Smooth muscle cell of the umbilical artery (primary cell): ENCODE measurements at places on chromosomes 6 and 20. TPM values are rescaled to one million over a fixed set of nuclear protein-coding genes. Genes with fewer than 3 reads are reported as not detected.

Gene TPBG
- 52.9 and 62.7 TPM in 2 replicates for total RNA-seq

Gene ACTL10
- total RNA-seq = 2.7 and 3.0 TPM in 2 replicates

Gene PREX1
- 2.1 and 15.3 TPM in 2 replicates for total RNA-seq

Gene VSX1
- total RNA-seq = not detected in 2 replicates

Gene ZBTB12
- total RNA-seq = 3.6 and 4.7 TPM in 2 replicates

Gene PAX1
- total RNA-seq = not detected in 2 replicates

Gene MAP7
- 0.30 and 0.32 TPM in 2 replicates for total RNA-seq

Gene ARMC2
- 1.8 and 2.0 TPM in 2 replicates for total RNA-seq

Gene CCN5
- total RNA-seq = 0.05 and 0.30 TPM in 2 replicates

Gene SLC35F1
- not detected in 2 replicates for total RNA-seq

Gene PROCR
- 37.7 and 45.4 TPM in 2 replicates for total RNA-seq

Gene WFDC5
- not detected in 2 replicates for total RNA-seq

Gene CYP39A1
- 0.30 TPM in 1 of 2 replicates, not detected in the other for total RNA-seq

Gene DLL1
- under 0.01 and 0.14 TPM in 2 replicates for total RNA-seq

Gene BPIFB4
- not detected in 2 replicates for total RNA-seq

Gene C6orf58
- 0.14 TPM in 1 of 2 replicates, not detected in the other for total RNA-seq

Gene CD24
- total RNA-seq = 3.3 and 7.2 TPM in 2 replicates

Gene SRMS
- not detected in 2 replicates for total RNA-seq

Gene EMILIN3
- total RNA-seq = under 0.01 TPM in 1 of 2 replicates, not detected in the other

Gene CFAP206
- total RNA-seq = 0.37 and 0.59 TPM in 2 replicates

Gene DNAH8
- not detected in 2 replicates for total RNA-seq

Gene FOXQ1
- total RNA-seq = 0.05 TPM in 1 of 2 replicates, not detected in the other

Gene IP6K3
- total RNA-seq = 1.1 and 5.9 TPM in 2 replicates

Gene KIF13A
- 43.1 and 61.7 TPM in 2 replicates for total RNA-seq

Gene TRIM40
- not detected in 2 replicates for total RNA-seq

Gene ZNF512B
- 6.2 and 10.6 TPM in 2 replicates for total RNA-seq

Gene OR2J3
- total RNA-seq = not detected in 2 replicates

Gene VNN1
- total RNA-seq = not detected in 2 replicates

Gene GSTA1
- total RNA-seq = not detected in 2 replicates

Gene GLP1R
- total RNA-seq = not detected in 2 replicates

Gene STMND1
- total RNA-seq = not detected in 2 replicates

Gene STX11
- 0.59 and 1.2 TPM in 2 replicates for total RNA-seq

Gene ROS1
- 0.05 and 0.30 TPM in 2 replicates for total RNA-seq

Gene OPRL1
- 3.0 TPM in 2 replicates for total RNA-seq

Gene MOG
- not detected in 2 replicates for total RNA-seq

Gene FRK
- 0.09 and 0.30 TPM in 2 replicates for total RNA-seq

Gene LYRM2
- 22.1 and 26.7 TPM in 2 replicates for total RNA-seq

Gene SLC52A3
- total RNA-seq = not detected in 2 replicates

Gene CENPQ
- total RNA-seq = 3.6 and 4.8 TPM in 2 replicates

Gene MACROD2
- 1.8 and 2.6 TPM in 2 replicates for total RNA-seq

Gene CYB5R4
- 4.5 and 10.8 TPM in 2 replicates for total RNA-seq

Gene TAGAP
- not detected in 2 replicates for total RNA-seq

Gene RBBP8NL
- total RNA-seq = not detected in 2 replicates

Gene TGM2
- 1,934 and 2,042 TPM in 2 replicates for total RNA-seq

Gene FAM50B
- 7.3 and 8.6 TPM in 2 replicates for total RNA-seq

Gene PI3
- not detected in 2 replicates for total RNA-seq

Gene FAM209A
- not detected in 2 replicates for total RNA-seq

Gene NRSN1
- not detected in 2 replicates for total RNA-seq

Gene CAP2
- total RNA-seq = 27.6 and 30.5 TPM in 2 replicates

Gene RIMS4
- not detected in 2 replicates for total RNA-seq

Gene PLAGL2
- total RNA-seq = 3.3 and 4.8 TPM in 2 replicates

Gene TFB1M
- total RNA-seq = 21.1 and 31.6 TPM in 2 replicates

Gene PEX3
- 22.0 and 24.9 TPM in 2 replicates for total RNA-seq

Gene HLA-DRB1
- total RNA-seq = not detected in 2 replicates
